COR-L47 (cell line): ENCODE measurements at places on chromosomes 12 and 14.

DNA sequence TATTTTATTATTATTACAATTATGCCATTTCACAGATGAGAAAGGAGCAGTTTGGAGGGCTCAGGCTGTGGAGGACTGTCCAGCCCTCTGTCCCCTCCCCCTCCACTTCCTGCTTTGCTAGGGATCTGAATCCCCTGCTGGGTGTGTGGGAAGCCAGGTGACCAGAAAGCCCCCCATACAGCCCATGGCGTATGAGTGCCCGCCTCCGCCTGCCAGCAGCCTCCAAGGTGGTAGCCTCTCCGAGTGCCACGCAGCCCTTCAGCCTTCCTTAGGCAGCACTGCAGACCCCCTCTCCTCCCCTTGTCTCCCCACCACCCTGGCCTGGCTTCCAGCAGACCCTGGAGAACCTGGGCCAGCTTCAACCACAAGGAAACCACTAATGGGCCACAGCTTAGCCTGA is 12.6 kb downstream of the DTX1 start:
- no peak for DNase-seq

DNA sequence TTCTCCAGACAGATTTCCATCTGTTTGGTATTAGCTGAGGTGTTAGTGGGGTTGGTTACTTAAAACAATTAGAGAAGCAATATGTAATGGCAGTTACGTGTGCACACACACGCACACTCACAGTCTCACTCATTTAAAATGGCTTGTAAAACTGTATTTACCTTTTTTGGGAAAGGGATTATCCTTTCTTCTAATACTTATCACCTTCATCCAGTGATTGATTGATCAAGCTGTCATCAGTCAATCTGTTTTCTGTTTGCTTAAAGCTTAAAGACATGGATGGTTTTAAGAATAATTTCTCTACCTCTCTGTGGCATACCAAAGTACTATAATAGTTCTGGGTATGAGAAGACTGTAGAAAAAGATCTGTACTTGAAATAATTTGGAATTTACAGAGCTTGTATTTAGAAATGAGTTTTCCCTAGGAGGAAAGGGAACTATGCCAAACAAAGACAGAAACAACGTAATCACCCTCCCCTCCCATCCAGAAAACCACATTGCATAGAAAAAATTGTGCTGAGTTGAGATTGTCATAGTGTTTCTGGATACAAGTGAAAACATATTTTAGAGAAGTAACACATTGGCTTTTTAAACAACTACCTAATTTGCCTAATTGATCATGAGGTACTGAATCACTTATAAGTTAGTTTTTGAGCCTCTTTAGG is 455.8 kb downstream of the PCNX1 start:
- DNase-seq = no peak

DNA sequence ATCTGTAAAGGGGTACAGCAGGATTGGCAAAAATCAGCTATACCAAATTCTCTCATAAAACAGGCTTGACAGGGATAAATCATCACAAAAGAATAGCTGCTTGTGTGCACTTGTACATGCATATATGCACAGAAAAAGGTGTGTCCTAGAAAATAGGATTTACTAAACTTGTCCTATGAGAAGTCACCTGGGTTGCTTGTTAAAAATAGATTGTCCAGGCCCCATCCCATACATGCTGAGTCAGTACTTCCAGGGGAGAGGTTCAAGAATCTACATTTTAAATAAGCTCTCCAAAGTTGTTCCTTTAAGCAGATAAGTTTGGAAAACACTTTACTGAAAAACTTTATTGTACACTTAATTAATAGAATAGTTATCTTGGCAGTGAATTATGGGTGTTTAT is 123.1 kb downstream of the ANO6 start:
- no peak for DNase-seq

- DNase-seq = no peak
These were observed 23.6 kb upstream of the NPFF start for GRCh38 chr12:53530920-53531319.

DNA sequence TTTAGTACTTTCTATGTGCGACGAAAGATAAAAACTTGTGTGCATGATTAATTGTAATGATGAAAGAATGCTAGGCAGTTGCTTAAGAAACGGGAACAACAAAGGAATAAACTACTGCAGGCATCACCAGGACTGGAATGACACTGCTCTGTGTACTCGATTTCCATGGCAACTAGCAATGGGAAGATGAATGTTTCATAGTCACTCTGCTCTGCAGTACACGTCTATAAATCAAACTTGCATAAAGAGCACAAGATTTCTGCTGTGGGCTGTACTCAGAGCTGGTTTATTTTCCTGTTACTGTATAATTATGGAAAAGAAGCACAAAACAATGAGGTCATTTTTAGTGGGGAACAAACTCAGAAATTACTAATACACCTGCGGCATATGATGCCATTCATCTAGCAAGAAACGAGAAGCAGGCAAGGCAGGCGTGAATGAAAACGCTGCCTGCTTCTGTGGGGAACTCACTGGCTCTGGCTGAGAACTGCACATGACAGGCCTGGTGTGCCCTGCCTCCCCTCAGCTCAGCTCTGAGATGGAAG is 41.8 kb downstream of the EFCAB11 start:
- DNase-seq = peak; percentile 37

GRCh38 chr12:124774462-124775167 is 89.0 kb downstream of the SCARB1 start:
- DNase-seq = no peak

DNA sequence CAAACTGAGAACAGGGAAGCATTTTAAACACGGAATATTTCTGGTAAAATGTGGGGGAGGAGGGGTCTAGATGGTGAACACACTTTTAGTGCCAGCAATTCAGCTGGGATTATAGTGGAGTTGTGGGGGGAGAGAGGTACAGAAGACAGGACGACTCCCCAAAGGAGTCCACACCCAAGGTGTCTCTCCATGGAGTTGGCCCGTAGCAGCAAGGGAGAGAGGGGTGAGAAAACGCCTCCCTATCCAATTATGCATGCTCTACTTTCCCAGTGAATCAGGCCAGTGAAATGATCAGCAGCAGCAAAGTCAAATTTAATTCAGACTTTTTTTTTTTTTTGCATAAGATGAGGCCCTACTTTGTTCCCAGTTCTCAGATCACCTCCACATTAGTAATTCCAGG is 38.6 kb downstream of the BTG1 start:
- DNase-seq = no peak

GRCh38 chr12:27843714-27844245 is 63.7 kb upstream of the MANSC4 start:
- no peak for DNase-seq

DNA sequence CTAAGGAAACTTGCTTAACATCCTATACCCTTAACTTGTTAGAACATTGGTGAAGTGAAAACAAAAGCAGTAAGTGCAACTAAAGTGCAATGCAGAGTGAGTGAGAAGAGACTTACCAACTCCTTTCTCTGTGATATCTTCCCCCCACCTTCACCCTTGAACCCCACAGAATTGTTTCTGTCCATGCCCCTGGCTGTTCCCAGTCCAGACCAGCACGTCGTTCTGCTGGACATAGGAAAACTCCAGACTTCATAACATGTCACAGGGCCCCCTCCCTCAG is 91.9 kb downstream of the DAD1 start:
- no peak for DNase-seq
